Activated naive CD8-positive, alpha-beta T cell treated with anti-CD3 and anti-CD28 coated beads for 36 hours (primary cell): ENCODE measurements at places on chromosomes 16 and 17.
A peak's percentile ranks its signal among the peaks of the same experiment; 100 is the strongest.

DNA sequence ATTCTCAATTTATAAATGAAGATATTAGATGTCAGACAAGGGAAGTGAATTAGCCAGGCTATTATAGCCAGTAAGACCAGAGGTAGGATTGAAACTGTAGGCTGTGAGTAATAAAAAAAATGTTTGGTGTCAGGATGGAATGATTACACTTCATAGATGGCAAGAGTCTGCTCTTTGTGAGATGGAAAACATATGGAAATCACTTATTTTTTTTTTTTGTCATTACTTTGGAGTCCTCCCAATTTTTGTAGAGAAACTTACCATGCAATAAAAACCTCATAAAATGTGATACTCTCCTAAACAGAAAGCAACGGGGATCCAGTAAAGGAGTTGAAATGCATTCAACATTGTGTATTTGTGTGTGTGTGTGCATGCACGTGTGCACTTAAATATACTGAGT, 532.7 kb upstream of the CDH8 start:
- no peak for DNase-seq

- DNase-seq = peak; percentile 93
These were observed 2.3 kb upstream of the SLC25A39 start for GRCh38 chr17:44326861-44327444.

GRCh38 chr17:68152161-68152571, 95.7 kb upstream of the AMZ2 start:
- no peak for DNase-seq

GRCh38 chr16:3825103-3825502, 55.4 kb downstream of the CREBBP start:
- no peak for DNase-seq

- no peak for DNase-seq
These were observed 15.3 kb upstream of the TRIM37 start for GRCh38 chr17:59121901-59122480.
